NCI-H510A (cell line): ENCODE measurements at places on chromosomes 3 and 15.

GRCh38 chr3:11199902-11200845 lies 45.9 kb downstream of the HRH1 start:
- DNase-seq: no peak

GRCh38 chr15:64166102-64166890 lies 3.5 kb upstream of the PPIB start:
- DNase-seq: no peak

DNA sequence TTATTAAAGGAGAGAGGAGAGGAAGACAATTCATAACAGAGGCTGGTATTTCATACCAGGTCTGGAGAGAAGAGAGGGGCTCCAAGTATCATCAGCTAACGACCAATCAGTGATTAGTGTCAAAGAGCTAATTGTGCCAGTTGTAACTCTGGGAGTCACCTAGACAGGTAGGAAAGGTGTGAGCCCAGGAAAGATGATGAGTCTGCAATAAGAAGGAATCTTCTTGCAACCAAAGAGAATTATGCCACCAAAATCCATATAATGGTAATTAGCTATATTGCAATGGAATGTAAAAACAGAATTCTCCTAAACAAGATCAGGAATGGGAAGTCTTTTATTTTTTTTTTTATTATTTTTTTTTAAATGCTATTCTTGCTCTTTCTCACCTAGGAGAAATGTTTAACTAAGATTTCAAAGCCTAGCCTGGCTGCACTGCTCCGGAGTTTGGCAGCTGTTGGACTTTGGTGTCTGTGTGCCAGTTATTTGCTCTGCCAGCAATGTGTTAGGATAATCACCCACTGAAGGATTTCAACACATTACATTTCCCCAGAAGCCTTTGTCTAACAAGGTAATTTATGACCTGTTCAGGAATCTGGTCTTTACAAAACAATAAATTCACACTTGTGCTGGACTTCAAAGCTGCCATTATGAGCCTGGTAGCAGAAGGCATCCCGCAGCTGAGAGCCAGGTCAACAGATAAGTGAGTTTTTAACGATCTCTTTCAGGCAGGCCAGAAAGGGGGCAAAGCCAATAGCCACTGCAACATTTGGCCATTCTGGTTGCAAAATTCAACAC lies 89.4 kb downstream of the FOXB1 start:
- DNase-seq: peak; percentile 33

GRCh38 chr3:183896184-183896583 lies 11.5 kb upstream of the PARL start:
- no peak for DNase-seq

DNA sequence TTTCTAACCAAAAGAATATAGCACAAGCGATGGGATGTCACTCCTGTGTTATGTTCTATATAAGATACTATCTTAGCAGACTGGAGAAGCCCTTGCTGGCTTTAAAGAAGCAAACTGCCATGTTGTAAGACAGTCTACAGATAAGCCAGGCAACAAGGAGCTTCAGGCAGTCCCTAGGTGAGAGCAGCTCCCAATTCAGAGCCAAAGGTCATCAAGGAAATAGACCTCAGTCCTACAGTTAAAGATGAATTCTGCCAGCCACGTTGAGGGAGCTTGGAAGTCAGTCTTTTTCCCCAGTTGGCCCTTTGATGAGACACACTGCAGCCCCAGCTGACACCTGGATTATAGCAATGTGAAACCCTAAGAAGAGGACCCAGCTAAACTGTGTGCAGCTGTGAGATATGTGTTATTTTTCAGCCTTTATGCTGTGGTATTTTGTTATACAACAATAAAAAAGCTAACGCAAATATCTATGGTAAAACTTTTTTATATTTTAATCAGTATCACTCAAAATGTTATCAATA lies 102.5 kb upstream of the AKAP13 start:
- DNase-seq: no peak

- DNase-seq: no peak
These were observed 38.6 kb downstream of the EPHA3 start for GRCh38 chr3:89145995-89146394.
